ENCODE measurements at places on chromosomes 1 and 21. TPM values are rescaled to one million over a fixed set of nuclear protein-coding genes. Genes with fewer than 3 reads are reported as not detected.

PLA2G2C gene
- total RNA-seq, result not detected

FUBP1 gene
- total RNA-seq, result 321 TPM

SEMA4A gene
- 20.2 TPM for total RNA-seq

C1QC gene
- total RNA-seq, result not detected

TDRD5 gene
- 1.4 TPM for total RNA-seq

CLCN6 gene
- 16.3 TPM for total RNA-seq

GNG4 gene
- total RNA-seq, result 53.5 TPM

BARHL2 gene
- total RNA-seq, result not detected

TRAPPC3 gene
- total RNA-seq, result 55.8 TPM

EPHA10 gene
- total RNA-seq, result 2.4 TPM

HES3 gene
- total RNA-seq, result 49.7 TPM

RUNX3 gene
- 0.12 TPM for total RNA-seq

CD1B gene
- not detected for total RNA-seq

PRAMEF1 gene
- total RNA-seq, result not detected

ATP5PB gene
- total RNA-seq, result 300 TPM

OR2L5 gene
- not detected for total RNA-seq

SYCP1 gene
- total RNA-seq, result 0.24 TPM

LCE1F gene
- total RNA-seq, result not detected

AMPD1 gene
- not detected for total RNA-seq

VAV3 gene
- 11.3 TPM for total RNA-seq

NDUFS2 gene
- total RNA-seq, result 94.7 TPM

MCL1 gene
- total RNA-seq, result 244 TPM

GNAI3 gene
- total RNA-seq, result 10.2 TPM

SLAMF8 gene
- not detected for total RNA-seq

HSPB7 gene
- total RNA-seq, result not detected

PTPRU gene
- total RNA-seq, result 105 TPM

HLX gene
- total RNA-seq, result 0.07 TPM

PLA2G4A gene
- 3.8 TPM for total RNA-seq

PLA2G2A gene
- total RNA-seq, result 0.97 TPM

ANGPTL3 gene
- not detected for total RNA-seq

S100A5 gene
- not detected for total RNA-seq

MYOG gene
- not detected for total RNA-seq

KRTAP11-1 gene
- total RNA-seq, result not detected

SMIM11 gene
- total RNA-seq, result 8.9 TPM

RFX5 gene
- 48.5 TPM for total RNA-seq

G0S2 gene
- 0.43 TPM for total RNA-seq

All from GM23338 (cell line).